ENCODE measurements at places on chromosomes 12 and 14.

DNA sequence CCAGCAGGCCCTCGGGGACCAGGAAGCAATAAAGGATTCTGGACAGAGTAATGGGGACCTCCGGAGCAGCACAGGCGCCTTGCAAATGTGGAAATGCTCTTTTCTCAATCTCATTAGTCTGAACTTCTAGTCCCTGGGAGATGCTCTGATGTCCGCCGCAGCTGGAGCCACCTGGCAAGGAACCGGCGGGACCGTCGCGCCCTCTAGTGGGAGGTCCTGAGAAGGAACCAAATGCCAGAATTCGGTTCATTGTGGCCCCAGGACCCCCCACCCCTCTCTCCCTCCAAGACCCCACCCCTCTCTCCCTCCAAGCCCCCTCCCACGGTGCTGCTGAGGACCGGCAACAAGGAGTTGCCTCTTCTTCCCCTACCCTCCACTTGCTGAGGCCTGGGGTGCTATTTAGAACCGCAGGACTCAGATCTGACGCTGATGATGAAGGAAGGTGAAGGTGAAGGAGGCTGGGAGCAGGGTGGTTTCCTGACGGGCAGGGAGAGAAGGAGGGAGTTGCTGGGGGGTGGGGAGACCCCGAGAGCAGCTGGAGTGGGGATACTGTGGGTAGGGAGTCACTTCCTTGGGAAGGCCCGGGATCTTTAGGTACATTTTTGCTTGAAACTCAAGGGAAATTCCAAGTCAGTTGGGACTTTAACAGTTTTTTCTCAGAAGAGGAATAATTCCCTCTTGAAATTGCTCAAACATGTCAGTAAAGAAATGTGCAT lies 42.5 kb downstream of the SMIM41 start:
- DNase-seq: no peak

GRCh38 chr12:47903151-47903611 lies 1.6 kb downstream of the VDR start:
- DNase-seq: no peak

DNA sequence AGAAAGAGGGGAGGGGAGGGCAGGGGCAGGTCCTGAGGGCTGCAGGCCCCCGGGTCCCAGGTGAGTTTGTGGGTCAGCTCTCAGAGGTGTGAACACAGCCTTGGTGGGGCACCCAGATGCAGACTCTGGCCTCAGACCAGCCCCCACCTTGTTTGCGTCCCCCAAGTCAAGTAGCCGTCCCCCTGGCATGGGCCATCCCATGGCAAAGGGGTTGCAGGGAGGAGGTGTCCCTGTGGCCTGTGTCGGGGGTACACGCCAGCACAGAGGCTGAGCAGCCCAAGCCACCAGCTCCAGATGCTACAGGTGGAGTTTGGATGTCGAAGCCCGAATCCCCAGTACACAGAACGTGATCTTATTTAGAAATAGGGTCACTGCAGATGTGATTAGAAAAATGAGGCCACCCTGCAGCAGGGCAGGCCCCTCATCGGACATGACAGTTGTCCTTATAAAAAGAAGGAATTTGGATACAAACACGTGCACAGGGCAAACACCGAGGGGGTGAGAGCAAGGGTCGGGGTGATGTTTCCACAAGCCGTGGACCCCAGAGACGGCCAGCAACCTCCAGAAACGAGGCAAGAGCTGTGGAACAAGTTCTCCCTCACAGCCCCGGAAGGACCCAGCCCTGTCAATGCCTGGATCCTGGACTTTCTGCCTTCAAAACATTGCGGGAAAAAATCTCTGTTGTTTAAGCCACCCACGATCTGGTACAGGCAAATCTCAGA lies 141.2 kb upstream of the C14orf180 start:
- DNase-seq: no peak

DNA sequence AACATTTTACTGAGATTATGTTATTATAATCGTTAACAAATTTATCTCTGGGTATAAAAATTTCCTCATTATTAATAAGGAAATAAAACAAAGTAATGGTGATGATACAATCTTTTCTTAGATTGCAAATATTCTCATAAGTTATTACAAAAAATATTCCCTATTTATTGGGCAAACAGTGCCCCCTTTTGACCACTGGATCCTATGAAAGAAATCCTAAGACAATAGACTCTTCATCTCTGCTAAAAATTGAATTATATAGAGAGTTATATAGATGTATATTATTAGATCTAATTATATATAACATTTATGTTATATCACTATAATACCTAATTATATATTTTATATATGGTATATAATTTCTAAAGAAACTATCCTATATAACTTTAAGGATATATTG lies 94.2 kb upstream of the FGD4 start:
- no peak for DNase-seq

GRCh38 chr14:60647081-60647836 lies 2.0 kb downstream of the SIX1 start:
- no peak for DNase-seq

DNA sequence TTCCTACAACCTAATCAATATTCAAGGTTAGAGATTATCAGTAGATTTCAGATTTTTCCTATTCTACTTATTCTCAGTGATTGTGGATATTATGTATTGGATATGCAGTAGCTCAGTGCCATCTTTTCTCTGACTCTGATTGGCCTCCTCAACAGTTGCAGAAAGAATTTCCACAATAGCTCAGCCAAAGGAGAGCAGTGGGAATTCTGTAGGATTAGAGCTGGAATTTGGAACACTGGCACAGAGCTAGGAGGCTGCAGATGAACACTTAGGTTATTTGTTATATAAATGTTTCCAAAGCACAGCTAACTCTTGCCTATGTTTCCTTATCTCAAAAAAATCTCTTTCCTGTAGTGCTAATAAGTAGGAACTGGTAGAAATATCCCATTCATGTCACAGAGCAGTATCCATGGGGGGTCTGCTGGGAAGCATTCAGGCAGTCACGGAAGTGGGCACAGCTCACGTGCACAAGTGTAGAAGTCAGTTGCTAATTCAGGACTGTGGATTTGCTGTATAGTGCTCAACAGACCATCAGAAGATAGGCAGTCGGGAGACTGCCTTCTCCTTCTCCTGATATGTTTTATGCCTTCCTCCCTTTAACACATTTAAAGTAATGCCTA lies 116.2 kb upstream of the TMEM260 start:
- peak; percentile 81 for DNase-seq

GRCh38 chr14:101151226-101151926 lies 247.9 kb upstream of the RTL1 start:
- no peak for DNase-seq

- no peak for DNase-seq
Observed at GRCh38 chr12:113133666-113134065, 1.9 kb downstream of the RASAL1 start.

GRCh38 chr14:63367742-63368364 lies 49.1 kb upstream of the GPHB5 start:
- no peak for DNase-seq

DNA sequence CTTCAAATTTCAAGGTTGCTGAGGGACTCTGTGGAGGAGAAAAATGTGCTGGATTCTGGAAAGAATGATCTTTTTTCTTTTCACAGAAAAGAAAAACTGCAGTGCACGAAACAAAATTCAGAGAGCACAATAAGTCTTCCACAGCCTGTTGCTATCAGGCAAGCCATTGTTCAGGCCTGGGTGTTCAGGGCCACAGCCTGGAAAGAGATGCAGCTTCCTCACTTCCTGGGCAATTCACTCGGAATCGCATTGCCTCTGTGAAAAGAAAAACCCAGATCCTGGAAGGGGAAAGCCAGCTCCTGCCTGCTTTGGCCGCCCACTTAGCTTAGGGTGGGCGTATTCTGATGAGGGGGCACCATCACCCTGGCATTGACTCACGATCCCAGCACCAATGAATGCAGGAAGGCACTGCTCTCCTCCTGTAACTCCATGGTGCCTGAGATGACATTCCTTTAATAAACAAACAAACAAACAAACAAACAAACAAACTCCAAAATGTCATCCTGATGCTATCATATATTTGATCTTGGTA lies 863.9 kb downstream of the BCL11B start:
- DNase-seq: no peak

GRCh38 chr14:77066578-77067172 lies 31.4 kb upstream of the CIPC start:
- no peak for DNase-seq

- no peak for DNase-seq
Observed at GRCh38 chr14:73323896-73324399, 86.6 kb downstream of the PAPLN start.

GRCh38 chr14:75911883-75912282 lies 69.9 kb downstream of the TGFB3 start:
- DNase-seq: no peak

- no peak for DNase-seq
Observed at GRCh38 chr12:89890161-89890560, 181.5 kb upstream of the ATP2B1 start.

GRCh38 chr12:14562279-14562678 lies 5.4 kb downstream of the PLBD1 start:
- DNase-seq: no peak

- no peak for DNase-seq
Observed at GRCh38 chr12:84913129-84913515, 523 bp upstream of the SLC6A15 start.

DNA sequence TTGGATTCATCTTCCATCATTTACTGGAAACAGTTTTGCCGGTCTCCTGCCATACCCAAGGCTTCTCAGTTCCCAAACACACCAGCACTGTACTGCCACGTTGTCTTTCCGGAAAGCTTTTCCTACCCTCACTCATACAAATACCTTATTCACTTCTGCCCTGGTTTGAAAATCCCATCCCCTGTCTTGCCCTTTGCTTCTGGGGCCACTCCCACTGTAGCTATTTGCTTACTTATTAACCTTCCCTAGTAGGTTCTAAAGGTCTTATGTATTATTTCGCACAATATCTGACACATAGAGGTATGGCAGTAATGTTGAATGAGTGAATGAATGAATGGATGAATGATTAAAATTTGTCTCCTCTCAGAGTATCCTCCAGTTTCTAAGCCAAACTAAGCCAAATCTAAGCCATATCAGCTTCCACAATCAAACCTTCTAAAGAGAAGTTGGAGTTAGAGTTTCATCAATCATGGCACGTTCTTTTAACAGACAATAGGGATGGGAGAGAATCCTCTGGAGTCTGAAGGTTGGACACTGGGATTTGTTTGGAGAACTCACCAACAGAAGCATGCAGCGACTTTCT lies 18.6 kb downstream of the TSPAN8 start:
- no peak for DNase-seq

DNA sequence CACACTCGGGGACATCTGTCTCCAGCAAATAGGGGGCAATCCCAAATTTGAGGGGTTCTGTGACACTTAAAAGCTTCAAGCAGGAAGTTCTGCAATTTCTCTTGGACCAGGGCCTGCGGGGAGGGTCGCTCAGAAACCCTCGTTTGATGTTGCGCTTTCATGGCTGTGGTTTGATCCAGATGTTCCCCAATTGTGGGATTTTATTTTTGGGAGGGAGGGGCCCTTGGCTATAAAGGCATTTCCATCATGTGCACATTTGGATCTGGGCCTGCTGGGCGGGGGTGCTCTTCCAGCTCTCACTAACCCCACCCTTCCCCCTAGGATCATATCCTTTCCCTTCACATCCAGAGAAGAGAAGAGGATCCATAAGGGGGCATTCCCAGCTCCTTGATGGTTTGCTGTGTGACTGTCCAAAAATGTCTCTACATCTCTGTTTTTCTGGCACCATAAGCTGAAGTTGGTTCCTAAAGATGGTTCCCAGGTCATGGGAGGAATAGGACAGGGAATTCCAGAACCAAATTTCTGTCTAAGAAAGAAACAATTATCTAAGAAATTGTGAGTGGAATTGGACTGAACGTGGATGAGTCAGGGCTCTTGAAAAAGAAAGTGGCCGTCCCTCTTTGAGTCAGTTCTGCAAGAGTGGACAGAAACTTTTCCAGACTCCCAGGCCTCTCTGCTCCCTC lies 47.2 kb downstream of the SMUG1 start:
- DNase-seq: no peak

DNA sequence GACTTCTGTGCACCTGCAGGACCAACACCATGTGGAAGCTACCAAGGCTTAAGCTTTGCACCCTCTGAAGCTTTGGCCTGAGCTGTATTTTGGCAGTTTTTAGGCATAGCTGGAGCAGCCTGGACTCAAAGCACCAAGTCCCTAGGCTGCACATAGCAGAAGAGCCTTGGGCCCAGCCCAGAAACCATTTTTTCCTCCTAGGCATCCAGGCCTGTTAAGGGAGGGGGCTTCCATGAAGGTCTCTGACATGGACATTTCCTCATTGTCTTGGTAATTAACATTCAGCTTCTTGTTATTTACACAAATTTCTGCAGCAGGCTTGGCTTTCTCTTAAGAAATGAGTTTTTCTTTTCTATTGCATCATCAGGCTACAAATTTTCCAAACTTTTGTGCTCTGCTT lies 475.8 kb upstream of the FLRT2 start:
- DNase-seq: no peak

- DNase-seq: no peak
Observed at GRCh38 chr12:46660276-46660675, 165.5 kb downstream of the SLC38A4 start.

DNA sequence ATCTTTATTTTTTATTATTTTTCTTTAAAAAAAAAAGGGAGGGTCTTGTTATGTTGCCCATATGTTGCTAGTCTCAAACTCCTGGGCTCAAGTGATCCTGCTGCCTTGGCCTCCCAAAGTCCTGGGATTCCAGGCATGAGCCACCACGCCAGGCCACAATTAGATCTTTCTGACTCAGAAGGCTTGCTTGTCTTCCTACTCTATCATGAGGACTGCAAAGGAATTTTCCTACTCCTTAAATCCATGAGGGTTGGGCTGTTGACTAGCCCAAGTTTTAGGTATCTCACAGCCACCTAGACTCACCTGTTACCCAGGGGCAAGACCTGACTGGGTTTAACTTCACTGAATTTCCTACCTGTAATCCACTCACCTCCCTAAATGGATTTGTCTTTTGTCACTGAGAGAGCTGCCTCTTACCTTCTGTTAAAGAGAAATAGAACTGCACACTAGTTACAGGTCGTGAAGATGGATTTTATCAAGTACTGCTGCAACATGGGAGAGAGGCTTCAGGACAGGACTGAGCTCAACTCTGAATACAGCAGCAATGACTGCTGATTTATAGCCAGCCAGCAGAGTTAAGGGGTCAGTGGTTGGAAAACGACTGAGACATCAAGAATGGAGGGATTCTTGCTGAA lies 72.3 kb downstream of the B4GALNT3 start:
- DNase-seq: no peak

DNA sequence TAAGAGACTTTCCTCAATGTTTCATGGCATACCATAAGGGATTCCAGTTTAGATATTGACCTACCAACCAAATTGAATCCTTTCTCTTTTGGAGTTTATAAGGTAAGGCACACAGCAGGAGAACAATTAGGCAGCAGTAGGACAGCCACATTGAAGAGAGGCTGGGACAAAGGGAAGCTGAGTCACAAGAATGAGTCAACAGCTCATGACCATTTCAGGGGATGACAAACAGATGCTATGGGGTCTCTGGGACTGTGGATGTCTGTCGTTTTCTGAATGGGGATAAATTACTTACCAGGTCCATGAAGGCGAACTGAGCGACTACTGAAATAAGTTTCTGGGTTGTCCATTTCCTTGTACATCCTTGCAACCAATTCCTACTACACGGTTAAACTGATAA lies 48.6 kb upstream of the E2F7 start:
- DNase-seq: no peak

DNA sequence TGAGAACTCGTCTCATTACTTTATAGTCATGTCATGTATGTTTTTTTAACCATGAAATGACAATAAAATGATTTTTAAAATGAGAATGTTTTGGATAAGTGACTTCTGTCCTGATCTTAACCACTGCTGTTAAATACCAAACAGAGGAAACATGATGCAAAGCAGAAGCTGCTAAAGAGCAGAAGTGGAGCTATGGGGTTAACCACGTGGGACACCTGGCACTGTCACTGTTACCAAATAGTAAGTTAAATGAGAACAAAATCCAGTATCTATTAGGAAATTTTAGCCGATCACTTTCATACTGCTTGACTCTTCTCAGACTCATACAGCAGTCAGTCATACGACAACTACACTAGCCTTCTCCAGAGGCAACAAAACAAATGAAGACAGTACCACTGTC lies 82.4 kb downstream of the SCAF11 start:
- no peak for DNase-seq

Measured in SK-N-MC (cell line).